ENCODE measurements at places on chromosomes 2 and 18. TPM values are rescaled to one million over a fixed set of nuclear protein-coding genes. Genes with fewer than 3 reads are reported as not detected.

Gene FZD7
- 15.0 TPM for total RNA-seq

Gene CTAGE1
- not detected for total RNA-seq

Gene EMILIN1
- 211 TPM for total RNA-seq

Gene DHRS9
- 0.48 TPM for total RNA-seq

Gene SULT6B1
- not detected for total RNA-seq

Gene DUSP28
- total RNA-seq = 2.3 TPM

Gene SNED1
- 19.7 TPM for total RNA-seq

Gene KCTD1
- 41.3 TPM for total RNA-seq

Gene NOSTRIN
- total RNA-seq = 27.5 TPM

Gene ACTG2
- total RNA-seq = 1,273 TPM

Gene TMEM200C
- total RNA-seq = not detected

Gene PLEK
- total RNA-seq = 1.8 TPM

Gene HRH4
- total RNA-seq = 0.12 TPM

Gene TUBA3E
- not detected for total RNA-seq

Gene TMEM17
- not detected for total RNA-seq

Gene RGPD5
- total RNA-seq = 10.5 TPM

Gene PROKR1
- total RNA-seq = 0.27 TPM

Gene SPP2
- total RNA-seq = 1.3 TPM

Gene FAM237A
- not detected for total RNA-seq

Gene SCN7A
- 46.1 TPM for total RNA-seq

Gene ELMOD3
- 45.3 TPM for total RNA-seq

Gene CLASP1
- 80.4 TPM for total RNA-seq

Gene XRCC5
- 232 TPM for total RNA-seq

Gene SPEG
- total RNA-seq = 22.9 TPM

Gene CIB4
- not detected for total RNA-seq

Gene OLA1
- total RNA-seq = 68.2 TPM

Gene SLC19A3
- 0.55 TPM for total RNA-seq

Gene GAD1
- total RNA-seq = 1.6 TPM

Gene SEMA4F
- total RNA-seq = 1.3 TPM

Gene SPRED2
- 15.6 TPM for total RNA-seq

Gene FBXO36
- total RNA-seq = 2.6 TPM

Gene SLC9A4
- not detected for total RNA-seq

Gene ADAM23
- total RNA-seq = 3.6 TPM

Gene UGT1A4
- total RNA-seq = not detected

Gene CGREF1
- total RNA-seq = 2.3 TPM

Gene MERTK
- total RNA-seq = 36.6 TPM

Gene IL1B
- total RNA-seq = not detected

Gene ARHGAP25
- 11.4 TPM for total RNA-seq

Gene C2orf72
- 0.55 TPM for total RNA-seq

Gene ATG4B
- total RNA-seq = 38.4 TPM

Gene CPLX4
- not detected for total RNA-seq

Gene CCDC68
- 26.3 TPM for total RNA-seq

Gene NGEF
- total RNA-seq = 6.8 TPM

Gene EHBP1
- 52.6 TPM for total RNA-seq

Gene ACMSD
- total RNA-seq = not detected

Gene HOXD12
- 0.76 TPM for total RNA-seq

Gene GKN2
- total RNA-seq = not detected

Gene C2orf66
- total RNA-seq = not detected

Gene PROC
- total RNA-seq = not detected
